ENCODE measurements at places on chromosomes 5 and 9.

DNA sequence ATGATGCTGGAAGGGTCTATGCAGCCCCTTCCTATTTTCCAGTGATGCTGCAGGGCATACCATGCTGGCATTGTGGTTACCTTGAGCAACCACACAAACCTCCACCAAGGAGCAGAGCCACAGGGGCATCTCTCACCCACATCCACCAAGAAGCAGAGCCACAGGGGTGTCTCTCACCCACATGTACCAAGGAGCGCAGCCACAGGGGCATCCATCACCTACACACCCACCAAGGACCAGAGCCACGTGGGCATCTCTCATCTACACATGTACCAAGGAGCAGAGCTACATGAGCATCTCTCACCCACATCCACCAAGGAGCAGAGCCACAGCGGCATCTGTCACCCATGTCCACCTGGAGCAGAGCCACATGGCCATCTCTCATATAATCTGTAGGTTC, 8.8 kb upstream of the GM2A start:
- H3K27me3 ChIP-seq: peaks cover 32% of the 10 kb centered on the region
- H3K4me1 ChIP-seq: peaks cover 10% of the 10 kb centered on the region
- H3K36me3 ChIP-seq: no peaks in the 10 kb centered on the region
- no peak for DNase-seq
- no peak overlapping the region for H3K27ac ChIP-seq

- no peaks in the 10 kb centered on the region for H3K36me3 ChIP-seq
- H3K4me1 ChIP-seq: no peaks in the 10 kb centered on the region
- no peak for DNase-seq
- no peaks in the 10 kb centered on the region for H3K27me3 ChIP-seq
- no peak overlapping the region for H3K27ac ChIP-seq
- H3K4me3 ChIP-seq: no peak overlapping the region
Observed at GRCh38 chr9:79357616-79358015, 214.1 kb upstream of the TLE4 start.

DNA sequence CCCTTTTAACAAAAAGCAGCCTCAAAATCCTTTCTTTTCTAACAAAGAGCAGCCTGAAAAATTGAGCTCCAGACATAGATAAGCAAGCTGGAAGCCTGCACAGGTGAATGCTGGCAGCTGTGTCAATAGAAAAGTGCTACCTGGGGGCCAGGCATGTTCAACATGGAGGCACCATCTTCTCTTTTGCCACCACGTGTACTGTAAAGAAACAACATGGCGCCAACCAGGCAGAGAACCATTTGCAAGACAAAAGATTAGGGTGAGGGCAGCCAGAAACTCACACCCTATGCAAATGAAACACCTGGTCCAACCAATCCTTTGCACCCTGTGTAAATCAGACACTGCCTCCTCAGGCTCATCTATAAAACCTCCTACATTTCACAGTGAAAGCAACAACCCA, 96.0 kb downstream of the ACTL7B start:
- H3K4me1 ChIP-seq: no peaks in the 10 kb centered on the region
- H3K27ac ChIP-seq: no peak overlapping the region

GRCh38 chr5:34574936-34575467, 81.1 kb upstream of the RAI14 start:
- H3K4me3 ChIP-seq: no peak overlapping the region
- no peaks in the 10 kb centered on the region for H3K27me3 ChIP-seq
- no peak for DNase-seq

DNA sequence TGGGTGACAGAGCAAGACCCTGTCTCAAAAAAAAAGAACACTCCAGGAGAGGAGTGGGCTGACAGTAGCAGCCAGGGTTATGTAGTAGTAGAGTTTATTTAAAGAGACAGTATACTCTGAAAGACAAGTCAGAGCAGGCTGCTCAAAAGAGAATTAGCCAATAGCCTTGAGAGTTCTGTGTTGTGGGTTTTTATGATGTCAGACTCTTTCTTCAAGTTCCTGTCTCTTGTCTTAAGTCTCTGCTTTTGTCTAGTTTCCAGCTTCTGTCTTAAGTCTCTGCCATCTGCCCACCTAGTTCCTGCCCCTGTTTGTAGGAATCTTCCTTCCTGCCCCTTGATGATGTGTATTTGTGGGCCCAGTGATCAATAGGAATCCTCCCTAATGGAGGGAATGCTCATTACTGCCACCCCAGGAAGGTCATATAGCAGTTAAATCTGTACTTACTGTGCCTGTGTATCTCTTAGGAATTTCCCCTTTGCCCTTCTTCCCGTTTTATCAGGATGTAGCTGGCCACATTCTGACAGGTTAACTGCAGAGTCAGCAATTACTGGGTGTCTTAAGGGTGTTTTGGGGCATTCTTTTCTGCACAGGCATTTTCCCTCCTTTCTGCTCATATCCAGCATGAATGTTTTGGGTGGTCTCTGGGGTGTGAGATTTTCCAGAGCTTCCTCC, 580.5 kb upstream of the SGCD start:
- no peak for DNase-seq
- H3K27ac ChIP-seq: no peak overlapping the region
- no peaks in the 10 kb centered on the region for H3K36me3 ChIP-seq
- no peaks in the 10 kb centered on the region for H3K4me1 ChIP-seq

DNA sequence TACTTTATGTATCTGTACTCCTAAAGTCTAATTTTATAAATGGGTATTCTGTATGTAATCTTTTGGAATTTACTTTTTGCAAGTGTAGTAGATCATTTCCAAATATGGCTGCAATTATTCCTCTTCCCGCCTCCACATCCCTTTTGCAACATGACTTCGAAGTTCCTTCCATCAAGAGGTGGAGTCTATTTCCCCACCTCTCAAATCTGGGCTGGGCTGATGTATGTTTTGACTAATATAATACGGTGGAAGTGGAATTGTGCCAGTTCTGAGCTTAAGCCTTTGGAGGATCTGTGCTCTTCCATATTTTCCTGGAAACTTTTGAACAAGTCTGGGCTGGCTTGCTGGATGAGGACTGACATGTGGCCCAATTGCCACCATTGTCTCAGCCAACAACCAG, 155.9 kb downstream of the FGF18 start:
- H3K27ac ChIP-seq: no peak overlapping the region
- H3K27me3 ChIP-seq: peaks cover 90% of the 10 kb centered on the region
- DNase-seq: no peak
- no peak overlapping the region for H3K4me3 ChIP-seq

GRCh38 chr5:97097326-97098230, 44.8 kb downstream of the LIX1 start:
- H3K36me3 ChIP-seq: no peaks in the 10 kb centered on the region
- H3K4me3 ChIP-seq: no peak overlapping the region
- no peak overlapping the region for H3K27ac ChIP-seq
- no peaks in the 10 kb centered on the region for H3K4me1 ChIP-seq
- no peak for DNase-seq

- no peaks in the 10 kb centered on the region for H3K27me3 ChIP-seq
- peak overlapping the region; percentile 66 for H3K4me3 ChIP-seq
- peaks cover 75% of the 10 kb centered on the region for H3K36me3 ChIP-seq
- no peak for DNase-seq
- peaks cover 82% of the 10 kb centered on the region for H3K4me1 ChIP-seq
Observed at GRCh38 chr5:168318240-168318639, 26.8 kb downstream of the WWC1 start.

- H3K4me3 ChIP-seq: no peak overlapping the region
- H3K4me1 ChIP-seq: no peaks in the 10 kb centered on the region
- H3K27ac ChIP-seq: no peak overlapping the region
- H3K27me3 ChIP-seq: no peaks in the 10 kb centered on the region
- no peaks in the 10 kb centered on the region for H3K36me3 ChIP-seq
Observed at GRCh38 chr9:28059192-28059591, 485.9 kb upstream of the C9orf72 start.

GRCh38 chr5:97208714-97209113, 25.7 kb upstream of the RIOK2 start:
- no peaks in the 10 kb centered on the region for H3K4me1 ChIP-seq
- DNase-seq: no peak
- H3K27me3 ChIP-seq: no peaks in the 10 kb centered on the region
- H3K4me3 ChIP-seq: no peak overlapping the region
- no peak overlapping the region for H3K27ac ChIP-seq
- no peaks in the 10 kb centered on the region for H3K36me3 ChIP-seq

DNA sequence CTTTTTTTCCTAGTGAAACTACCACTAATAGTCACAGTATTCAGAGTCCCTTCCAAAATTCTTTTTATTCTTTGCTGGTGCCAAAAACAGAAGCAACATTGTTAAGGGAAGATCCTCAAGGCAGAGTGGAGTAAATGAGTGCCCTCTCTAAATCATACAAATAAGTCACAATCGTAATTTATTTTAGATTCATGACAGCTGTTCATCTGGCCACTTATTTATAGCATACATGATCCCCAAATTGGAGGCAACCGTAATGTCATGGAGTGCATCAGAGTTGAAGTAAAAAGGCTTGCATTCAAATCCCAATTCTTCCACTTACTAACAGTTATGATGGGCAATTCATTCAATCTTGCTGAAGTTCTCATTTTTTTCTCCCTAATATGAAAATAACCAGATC, 33.4 kb downstream of the POLK start:
- H3K27me3 ChIP-seq: no peaks in the 10 kb centered on the region
- H3K4me3 ChIP-seq: no peak overlapping the region
- no peaks in the 10 kb centered on the region for H3K4me1 ChIP-seq
- no peak for DNase-seq
- no peaks in the 10 kb centered on the region for H3K36me3 ChIP-seq
- no peak overlapping the region for H3K27ac ChIP-seq

GRCh38 chr9:127611603-127611898, 526 bp upstream of the STXBP1 start:
- peak overlapping the region; percentile 72 for H3K4me3 ChIP-seq
- H3K4me1 ChIP-seq: peaks cover 9% of the 10 kb centered on the region
- H3K27ac ChIP-seq: peak overlapping the region; percentile 40
- peaks cover 28% of the 10 kb centered on the region for H3K27me3 ChIP-seq

DNA sequence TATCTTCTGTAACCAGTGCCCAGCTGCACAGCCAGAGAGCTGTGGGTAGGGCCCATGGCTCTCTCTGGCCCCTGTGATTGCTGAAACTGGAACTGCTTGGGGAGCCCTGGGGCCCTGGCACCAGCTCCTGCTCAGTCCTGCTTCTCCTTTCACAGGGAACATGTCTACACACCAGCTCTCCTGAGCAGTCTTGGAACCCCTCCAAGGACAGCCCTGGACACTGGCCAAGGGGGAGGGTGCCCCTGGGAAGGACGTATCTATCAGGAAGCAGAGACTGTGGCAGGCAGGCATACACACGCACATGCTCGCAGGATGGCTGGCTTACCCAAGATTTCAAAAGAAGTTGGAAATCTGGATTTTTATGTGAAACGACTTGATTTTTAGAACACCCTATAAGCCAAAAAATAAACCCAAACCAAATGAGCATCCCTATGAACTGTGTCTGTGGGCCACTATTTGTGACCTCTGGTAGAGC, 8.8 kb upstream of the TRAF1 start:
- DNase-seq: peak; percentile 94
- no peak overlapping the region for H3K4me3 ChIP-seq
- no peak overlapping the region for H3K27ac ChIP-seq
- H3K4me1 ChIP-seq: peaks cover 9% of the 10 kb centered on the region

DNA sequence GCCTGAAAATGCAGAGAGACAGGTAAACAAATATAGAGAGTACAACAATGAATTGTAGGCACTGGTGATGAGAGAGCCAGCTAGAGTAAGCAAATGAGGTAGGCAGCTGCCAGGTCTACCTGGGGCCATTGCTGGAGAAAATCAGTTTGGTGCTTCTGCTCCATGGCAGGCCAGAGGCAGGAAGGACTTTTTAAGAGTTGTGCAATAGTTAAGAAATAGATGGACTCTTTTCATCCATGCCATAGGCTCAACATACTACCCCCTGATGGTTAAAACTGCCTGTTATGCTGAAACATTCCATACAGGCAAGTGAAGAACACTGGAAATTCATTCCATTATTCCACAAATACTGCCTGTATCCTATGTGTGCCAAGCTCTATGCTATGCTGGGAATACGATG, 86.5 kb upstream of the CCDC112 start:
- H3K4me3 ChIP-seq: no peak overlapping the region
- peaks cover 38% of the 10 kb centered on the region for H3K4me1 ChIP-seq
- no peak for DNase-seq
- no peak overlapping the region for H3K27ac ChIP-seq
- no peaks in the 10 kb centered on the region for H3K27me3 ChIP-seq
- H3K36me3 ChIP-seq: peaks cover 13% of the 10 kb centered on the region

- H3K4me1 ChIP-seq: peaks cover 18% of the 10 kb centered on the region
- DNase-seq: no peak
- H3K27me3 ChIP-seq: no peaks in the 10 kb centered on the region
- no peak overlapping the region for H3K27ac ChIP-seq
Observed at GRCh38 chr5:56610093-56610698, 205.2 kb upstream of the MAP3K1 start.

DNA sequence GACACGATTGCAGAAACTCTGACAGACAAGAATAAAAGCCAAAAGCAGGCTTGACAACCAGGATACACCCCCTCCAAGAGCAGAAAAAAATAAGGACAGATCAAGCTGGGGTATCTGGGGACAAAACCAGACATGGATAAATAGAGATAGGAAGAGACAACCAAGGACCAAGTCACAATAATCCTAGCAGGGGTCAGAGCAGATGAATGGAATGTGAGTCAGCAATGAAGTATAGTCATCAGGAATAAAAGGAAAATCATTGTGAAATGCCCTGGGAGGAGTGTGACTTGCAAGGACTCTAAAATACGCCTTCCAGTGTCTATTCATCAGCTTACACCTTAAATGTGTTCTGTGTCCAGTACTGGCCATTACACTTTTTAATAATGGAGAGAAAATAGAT, 206.8 kb downstream of the CAAP1 start:
- H3K36me3 ChIP-seq: no peaks in the 10 kb centered on the region
- no peak overlapping the region for H3K27ac ChIP-seq
- DNase-seq: no peak

- H3K27me3 ChIP-seq: peaks cover 18% of the 10 kb centered on the region
- no peak overlapping the region for H3K27ac ChIP-seq
- H3K4me1 ChIP-seq: no peaks in the 10 kb centered on the region
- no peaks in the 10 kb centered on the region for H3K36me3 ChIP-seq
- H3K4me3 ChIP-seq: no peak overlapping the region
- no peak for DNase-seq
Observed at GRCh38 chr9:100679834-100680233, 102.0 kb downstream of the CAVIN4 start.

DNA sequence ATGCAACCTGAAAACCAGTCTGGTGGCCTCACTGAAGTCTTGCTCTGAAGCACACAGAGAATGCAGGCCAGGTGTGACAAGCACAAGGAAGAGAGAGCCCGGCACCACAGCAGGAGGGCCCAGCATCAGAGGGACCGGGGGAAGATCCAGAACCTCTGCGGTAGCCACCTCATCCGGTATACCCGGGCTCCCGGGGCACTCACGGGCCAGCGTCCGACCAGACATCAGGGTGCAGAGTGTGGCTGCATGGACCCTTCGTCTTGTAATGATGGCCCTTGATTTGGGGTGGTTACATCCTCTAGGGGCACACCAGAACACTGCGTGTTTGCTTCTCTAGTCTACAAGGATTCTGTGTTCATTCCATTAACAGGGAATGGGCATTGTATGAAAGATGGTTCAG, 406.0 kb downstream of the GADD45G start:
- no peak for DNase-seq
- peaks cover 26% of the 10 kb centered on the region for H3K27me3 ChIP-seq
- H3K27ac ChIP-seq: no peak overlapping the region
- H3K36me3 ChIP-seq: no peaks in the 10 kb centered on the region
- no peak overlapping the region for H3K4me3 ChIP-seq
- no peaks in the 10 kb centered on the region for H3K4me1 ChIP-seq

Data from Calu3 (cell line).